Activated naive CD4-positive, alpha-beta T cell (primary cell): ENCODE measurements at places on chromosomes 3 and 15.

DNA sequence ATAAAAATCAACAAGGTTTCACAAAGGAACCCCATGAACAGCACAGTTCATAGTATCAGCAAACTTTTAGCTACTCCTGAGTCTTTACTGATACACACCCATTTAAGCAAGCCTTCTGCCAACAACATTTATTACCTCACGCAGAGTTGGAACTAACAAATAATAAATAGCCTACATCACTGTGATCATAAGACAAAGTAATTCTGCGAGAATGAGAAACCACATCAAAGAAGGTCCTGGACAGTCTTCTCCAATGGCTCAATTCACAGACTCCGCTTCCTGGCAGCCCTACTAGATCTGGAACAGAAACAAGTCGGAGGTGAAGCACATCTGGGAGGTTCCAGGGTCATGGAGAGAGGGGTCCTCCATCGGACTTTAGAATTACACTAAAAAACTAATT lies 37.0 kb downstream of the LDHAL6B start:
- DNase-seq, result no peak

DNA sequence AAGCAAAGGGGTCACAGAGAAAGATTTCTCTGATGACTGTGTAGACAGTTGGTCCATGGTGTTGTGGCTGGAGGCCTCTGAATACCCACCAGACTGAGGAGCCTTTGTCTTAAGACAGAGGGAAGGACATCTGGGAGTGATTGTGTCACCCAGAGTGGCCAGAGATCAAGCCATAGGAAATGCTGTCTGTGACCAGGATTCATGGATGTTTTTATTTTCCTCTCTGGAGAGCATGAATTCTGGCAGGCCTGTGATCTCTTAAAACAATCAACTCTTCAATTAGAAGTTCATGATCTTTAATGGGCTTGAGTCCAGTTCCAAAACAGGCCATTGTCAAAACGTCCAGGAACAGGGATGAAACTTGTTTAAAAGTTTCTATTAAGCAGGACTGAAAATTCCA lies 198.9 kb upstream of the CTDSPL start:
- DNase-seq, result no peak

DNA sequence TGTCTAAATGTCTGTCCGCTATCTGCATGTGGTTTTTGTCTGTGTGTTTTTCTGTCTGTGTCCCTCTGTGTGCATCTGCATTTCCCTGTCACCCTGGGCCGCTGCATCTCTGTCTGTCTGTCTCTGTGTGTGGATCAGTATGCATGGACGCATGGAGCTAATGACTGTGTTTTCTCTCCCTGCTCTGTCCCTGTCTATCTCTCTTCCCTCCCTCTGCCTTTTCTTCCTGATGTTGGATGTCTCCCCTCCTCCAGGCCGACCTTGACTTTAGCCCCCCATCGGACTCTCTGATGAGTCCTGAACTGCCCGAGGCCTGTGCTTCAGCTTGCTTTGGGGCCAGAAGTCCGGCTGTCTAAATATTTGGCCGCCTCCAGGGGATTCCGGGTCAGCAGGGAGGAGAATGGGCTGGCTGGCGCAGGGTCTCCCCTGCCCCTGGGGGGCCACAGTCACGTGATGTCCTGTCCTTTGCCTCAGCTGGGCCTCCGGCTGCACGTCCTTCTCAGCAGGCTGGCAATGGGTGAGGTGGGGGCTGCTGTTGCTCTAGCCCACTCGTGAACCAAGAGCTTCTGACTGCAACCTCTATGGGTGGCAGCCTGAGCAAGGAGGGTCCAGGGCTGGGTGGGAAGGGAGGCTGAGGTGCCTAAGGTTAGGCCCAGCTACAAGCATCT lies 3.7 kb downstream of the SLC38A3 start:
- DNase-seq, result no peak

GRCh38 chr15:82995938-82996337 lies 9.9 kb downstream of the RAMAC start:
- no peak for DNase-seq

DNA sequence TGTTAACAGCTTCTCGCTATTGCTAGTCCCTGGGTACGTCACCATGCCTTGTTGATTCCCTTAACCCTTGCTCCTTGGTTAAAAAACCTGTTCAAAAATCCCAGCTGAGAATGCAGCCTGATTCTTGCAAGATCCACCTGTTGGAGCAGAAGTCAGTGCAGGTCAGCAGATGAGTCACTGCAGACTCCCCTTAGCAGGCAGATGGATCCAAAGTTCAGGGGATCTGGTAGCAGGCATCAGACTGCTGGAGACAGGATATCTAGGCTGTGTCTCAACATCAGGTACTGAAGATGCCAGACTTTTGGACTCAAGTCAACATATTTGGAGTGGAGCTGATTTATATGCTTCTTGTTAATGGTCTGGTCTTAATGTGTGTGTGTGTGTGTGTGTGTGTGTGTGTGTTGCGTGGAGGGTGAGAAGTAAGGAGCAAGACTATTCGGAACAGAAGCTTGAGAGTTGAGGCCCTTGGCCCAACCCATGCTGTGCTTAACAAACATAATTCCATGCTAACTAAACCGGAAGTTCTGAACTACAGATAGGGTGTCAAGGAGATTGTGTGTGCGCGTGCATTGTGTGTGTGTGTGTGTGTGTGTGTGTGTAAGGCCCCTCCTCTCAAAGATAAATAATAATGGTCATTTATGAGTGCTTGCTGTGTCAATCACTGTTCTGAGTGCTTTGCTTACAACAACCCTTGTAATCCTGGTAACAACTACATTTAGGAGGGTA lies 1.0 kb upstream of the C3orf52 start:
- DNase-seq, result no peak

- DNase-seq, result no peak
Observed at GRCh38 chr3:138036572-138036971, 26.6 kb downstream of the CLDN18 start.
